ENCODE measurements at places on chromosomes 7 and 10.
A peak's percentile ranks its signal among the peaks of the same experiment; 100 is the strongest.

GRCh38 chr10:59708816-59709394, 745 bp downstream of the SLC16A9 start:
- DNase-seq = no peak

DNA sequence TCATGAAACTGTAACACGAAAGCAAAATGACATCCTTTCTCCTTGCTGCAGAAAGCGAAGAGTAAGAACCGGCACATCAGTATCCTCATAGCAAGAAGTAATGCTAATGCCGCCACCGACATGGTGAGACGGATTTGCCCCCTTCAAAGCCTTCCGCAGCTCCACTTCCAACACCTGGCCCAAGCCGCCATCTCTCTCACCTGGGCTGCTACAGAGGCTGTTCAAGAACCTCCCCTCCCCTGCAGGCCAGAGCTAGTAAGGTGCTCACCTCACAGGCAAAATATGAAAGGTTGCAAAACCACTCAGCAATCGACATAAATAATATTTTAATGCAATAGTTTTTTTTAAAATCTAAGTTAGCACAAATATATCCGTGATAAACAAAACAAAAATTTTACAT, 123.9 kb upstream of the FRMD4A start:
- DNase-seq = no peak

DNA sequence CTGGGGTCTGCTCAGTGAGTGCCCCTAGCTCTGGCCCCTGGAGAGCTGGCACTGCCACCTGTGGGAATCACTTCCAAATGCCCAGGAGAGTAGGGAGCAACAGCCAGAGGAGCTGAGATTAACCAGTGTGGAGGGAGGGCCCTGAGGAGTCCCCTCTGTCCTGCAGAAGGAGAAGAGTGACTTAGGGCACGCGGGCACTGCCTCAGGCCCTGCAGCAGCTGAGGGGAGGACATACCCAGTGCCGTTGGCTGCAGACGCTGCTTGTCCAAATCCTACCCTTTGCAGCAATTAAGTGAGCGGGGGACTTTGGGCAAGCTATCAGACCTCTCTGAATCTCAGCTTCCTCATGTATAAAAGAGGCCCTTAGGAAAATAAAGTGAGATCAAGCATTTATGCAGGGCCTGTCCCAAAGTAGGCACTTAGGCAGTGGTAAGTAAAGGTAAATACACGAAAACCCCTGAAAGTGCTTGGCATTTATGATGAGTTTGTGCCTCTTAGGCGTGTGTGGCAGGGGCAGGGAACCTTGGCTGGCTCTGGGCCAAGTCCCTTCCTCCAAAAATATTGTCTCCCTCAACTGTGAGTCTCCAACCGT, 16.9 kb downstream of the PRF1 start:
- DNase-seq = no peak

DNA sequence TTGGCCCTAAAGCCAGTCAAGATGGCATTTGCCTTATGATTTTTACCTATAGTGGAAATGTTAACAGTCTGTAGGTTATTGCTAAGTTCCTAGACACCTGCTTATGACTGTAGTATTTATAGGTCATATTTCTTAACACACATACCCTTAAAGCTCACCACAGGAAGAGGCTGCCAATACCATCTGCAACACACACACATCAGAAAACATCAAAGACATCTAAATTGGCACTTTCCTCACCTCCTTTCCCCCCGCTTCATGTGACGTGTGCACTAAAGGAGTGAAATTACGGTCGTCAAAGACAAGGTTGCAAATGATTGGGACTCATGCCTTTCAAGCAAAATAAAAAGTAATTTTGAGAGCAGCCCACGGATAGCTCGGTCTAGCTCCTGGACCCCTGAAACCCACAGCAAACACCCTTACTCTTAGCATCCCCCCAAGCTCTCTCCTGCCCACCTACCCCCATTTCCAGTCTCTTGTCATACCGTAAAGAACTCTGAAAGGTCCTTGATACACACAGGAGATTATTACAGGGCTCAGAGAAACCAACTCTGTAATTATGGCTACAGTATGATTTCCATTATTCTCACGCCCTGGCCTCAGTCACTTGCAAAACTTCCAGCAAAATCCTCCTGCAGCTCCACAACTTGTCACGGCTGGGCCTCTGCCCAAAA, 90.5 kb downstream of the PLXNA4 start:
- DNase-seq = no peak

DNA sequence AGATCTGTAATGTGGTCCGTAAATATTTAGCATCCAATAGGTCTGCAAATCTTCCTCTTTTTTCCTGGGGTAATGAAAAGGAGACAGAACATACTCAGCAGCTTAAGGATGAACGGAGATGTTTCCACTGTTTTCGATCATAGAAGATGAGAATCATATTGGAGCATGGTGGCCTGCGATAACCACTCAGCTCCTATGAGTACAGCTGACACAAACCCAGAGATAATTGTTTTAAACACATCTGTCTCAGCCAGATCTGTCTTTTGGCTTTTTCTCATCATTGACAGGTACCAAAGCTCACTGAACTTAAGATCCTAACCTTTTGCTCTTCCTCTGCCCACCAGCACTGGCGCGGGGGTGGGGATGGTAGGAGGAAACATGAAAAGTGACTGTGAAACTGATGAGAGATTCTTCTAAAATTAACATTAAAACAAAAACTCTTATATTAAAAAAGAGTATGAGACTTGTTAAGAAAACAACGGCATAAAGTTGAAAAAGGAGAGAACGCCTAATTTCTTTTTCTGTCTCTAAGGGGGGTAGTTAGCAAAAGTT, 71.0 kb downstream of the SVOPL start:
- no peak for DNase-seq

- no peak for DNase-seq
These were observed 120.1 kb upstream of the CHST15 start for GRCh38 chr10:124213471-124213870.

DNA sequence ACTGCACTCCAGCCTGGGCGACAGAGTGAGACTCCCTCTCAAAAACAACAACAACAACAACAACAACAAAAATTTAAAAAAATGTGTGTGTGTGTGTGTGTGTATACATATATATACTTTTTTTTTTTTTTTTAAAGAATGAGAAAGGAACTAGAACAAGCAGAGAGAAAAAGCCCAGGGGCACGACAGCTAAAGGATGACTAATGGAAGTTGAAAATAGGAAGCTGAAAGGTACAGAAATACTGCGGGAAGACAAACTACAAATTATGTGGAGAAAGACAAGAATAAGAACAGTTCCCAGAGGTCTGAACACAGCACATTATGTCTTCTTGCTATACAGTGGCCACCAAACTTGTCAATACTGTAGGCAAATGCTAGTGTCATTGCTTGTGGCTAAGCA, 141.9 kb upstream of the PRSS1 start:
- no peak for DNase-seq

DNA sequence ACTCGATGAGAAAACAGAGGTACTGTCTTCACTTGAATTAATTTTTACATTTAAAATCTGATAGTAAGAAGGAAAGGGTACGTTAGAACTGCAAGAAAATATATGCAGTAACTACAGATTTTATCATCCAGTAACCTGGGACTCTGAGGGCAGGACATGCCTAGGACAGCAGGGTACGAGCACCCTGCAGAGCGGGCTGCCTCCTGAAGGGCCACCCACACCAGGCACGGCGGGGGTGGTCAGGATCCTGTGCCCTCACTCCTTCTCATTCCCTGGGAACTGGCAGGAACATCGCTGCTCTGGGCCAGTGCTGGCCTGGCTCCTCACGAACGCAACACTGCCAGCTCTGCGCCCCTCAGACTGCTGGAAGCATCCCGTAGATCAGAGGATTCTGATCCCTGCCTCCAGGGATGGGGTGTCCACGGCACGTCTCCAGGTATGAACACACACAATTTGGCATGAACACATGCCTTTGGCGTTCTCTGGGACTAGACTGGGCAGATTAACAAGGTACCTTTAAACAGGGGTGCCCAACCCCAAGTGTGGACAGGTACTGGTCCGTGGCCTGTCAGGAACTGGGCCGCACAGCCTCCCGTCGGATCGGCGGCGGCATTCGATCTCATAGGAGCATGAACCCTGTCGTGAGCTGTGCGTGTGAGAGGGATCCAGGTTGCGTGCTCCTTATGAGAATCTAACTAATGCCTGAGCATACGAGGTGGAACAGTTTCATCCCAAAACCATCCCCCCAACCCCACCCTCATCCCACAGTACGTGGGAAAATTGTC, 99.3 kb upstream of the FAM20C start:
- DNase-seq = no peak

DNA sequence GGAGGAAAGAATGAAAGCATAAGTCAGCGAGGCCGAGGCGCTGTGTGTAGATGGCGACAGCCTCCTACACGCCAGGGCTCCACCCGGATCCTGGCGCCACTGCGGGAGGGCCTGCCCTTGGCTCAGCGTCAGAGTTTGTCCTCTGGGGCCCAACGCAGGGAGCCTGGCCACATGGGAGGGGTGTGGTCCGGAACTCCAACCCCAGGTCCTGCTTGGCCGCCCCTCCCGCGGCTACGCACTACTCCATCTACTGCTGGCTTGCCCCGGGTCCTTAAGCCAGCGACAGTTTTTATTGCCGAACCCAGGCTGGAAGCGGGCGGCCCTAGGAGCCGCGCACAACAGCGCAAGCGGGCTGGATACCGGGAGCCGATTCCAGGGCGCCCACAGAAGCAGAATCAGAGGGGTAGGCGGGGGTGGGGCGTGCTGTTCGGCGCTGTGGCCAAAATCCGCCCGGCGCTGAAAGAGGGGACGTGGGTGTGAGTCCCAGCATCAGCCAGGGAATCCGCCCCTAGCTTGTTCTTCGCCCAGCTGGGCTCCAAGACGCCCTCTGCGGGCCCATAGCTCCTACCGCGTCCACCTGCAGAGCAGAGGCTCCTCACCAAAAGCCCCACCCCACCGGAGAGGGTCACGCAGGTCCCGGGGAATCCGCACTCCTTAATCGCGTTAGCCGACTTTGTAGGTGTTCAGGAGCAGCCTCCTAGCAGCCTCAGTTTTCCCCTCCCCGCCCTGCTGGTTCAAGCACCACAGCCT, 4.5 kb downstream of the KAZALD1 start:
- peak; percentile 77 for DNase-seq

- DNase-seq = no peak
These were observed 54.0 kb upstream of the PRSS58 start for GRCh38 chr7:142311876-142312275.

DNA sequence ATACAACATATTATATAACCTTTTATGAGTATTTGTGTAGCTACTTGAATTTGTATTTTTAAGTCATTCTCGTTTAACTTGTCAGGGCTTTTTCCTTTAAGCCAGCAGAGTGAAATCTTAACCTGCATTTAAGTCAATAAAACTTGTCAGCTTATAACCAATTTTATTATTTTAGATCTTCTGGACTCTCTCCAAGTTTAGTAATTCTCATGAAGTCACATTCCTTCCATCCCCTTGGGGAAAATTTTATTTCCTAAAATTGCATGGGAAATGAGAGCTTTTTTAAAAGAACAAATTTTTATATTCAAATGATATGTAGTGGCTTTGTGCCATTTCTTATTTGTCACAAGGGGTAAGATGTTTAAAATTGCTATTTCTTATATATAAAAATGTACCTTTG, 74.0 kb downstream of the SEPTIN7 start:
- no peak for DNase-seq

GRCh38 chr7:111012799-111013675, 77.9 kb upstream of the LRRN3 start:
- no peak for DNase-seq

All from GF-D8 (cell line).